Stimulated activated effector memory CD8-positive, alpha-beta T cell treated with anti-CD3 and anti-CD28 coated beads, Interleukin-12 subunit alpha, Interleukin-12 subunit beta, amount 100 ng/mL, for 72 hours (primary cell): ENCODE measurements at places on chromosomes 7 and 10.

GRCh38 chr10:123864923-123865322 lies 26.7 kb downstream of the CPXM2 start:
- DNase-seq: no peak

DNA sequence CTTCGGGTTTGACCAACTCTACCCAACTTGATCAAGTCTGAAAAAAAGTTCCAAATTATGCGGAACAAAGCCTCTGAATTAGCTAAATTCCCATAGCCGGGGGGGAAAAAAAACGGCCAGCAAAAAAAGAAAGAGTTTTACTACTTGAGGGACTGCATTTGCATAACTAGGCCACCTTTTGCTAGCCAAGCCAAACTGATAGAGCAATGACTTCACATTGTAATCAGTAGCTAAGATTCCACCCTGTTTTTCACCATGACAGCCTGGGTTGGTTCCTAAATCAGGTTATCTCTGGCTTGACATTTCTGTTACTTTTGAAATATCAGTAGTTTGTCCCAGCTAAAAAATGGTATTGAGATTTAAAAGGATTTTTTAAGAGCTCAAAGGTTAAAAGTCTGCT lies 31.4 kb upstream of the CREB3L2 start:
- DNase-seq: no peak

- DNase-seq: no peak
These were observed 64.7 kb downstream of the ZMIZ1 start for GRCh38 chr10:79133416-79133815.

DNA sequence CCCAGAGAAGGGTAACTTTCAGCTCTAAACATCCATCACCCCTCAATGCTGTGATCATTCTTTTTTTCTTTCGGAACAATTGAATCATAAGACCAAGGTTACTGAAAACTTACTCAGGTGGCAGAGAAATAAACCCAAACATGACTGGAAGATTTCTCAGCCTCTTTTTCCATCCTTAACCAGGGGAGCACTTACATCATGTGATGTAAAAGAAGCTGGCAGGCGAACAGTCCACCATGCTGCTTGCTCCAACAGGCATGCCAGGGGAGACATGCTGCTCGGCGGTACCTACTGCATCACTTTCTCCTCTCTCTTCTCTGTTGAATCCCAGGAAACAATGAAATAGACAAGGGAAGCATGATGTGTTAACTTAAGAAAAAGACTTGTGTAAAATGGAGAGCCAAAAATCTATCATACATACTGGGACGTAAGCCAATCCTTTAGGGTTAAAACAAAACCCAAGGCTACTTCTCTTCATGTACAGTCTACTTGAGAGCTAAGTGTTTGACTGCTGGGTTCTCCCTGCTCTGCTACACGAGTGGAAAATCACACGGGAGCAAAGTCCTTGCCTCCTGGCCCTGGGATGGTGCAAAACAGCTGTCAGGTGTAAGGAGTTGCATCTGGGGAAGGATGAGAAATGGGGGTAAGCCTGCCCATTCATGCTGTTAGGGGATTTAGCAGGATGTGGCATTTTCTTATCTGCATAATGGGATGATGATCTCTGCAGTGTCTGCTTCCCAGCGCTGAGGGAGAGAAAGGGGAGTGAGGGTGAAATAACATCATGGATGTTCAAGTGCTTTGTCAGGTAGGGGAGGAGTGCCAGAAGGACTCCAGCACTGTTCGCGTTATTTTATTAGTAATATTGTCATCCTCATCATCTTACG lies 64.3 kb upstream of the ZNF438 start:
- no peak for DNase-seq

DNA sequence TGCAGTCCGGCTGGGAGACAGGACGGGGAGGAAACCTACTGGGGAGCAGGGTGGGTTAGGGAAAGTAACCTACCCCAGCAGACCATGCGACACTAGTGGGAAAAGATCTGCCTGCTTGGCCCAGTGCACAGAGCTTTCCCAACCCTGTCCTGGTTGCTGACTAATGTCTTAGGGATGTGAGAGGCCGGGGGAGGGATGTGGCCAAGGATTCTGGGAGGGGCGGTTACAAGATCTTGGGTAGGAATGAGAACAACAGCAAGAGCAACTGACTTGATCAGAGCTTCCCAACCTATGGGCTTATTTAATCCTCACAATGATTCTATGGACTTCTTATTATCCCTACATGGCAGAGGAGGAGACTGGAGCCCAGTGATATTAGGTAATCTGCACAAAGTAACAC lies 24.0 kb upstream of the EIF5AL1 start:
- no peak for DNase-seq

DNA sequence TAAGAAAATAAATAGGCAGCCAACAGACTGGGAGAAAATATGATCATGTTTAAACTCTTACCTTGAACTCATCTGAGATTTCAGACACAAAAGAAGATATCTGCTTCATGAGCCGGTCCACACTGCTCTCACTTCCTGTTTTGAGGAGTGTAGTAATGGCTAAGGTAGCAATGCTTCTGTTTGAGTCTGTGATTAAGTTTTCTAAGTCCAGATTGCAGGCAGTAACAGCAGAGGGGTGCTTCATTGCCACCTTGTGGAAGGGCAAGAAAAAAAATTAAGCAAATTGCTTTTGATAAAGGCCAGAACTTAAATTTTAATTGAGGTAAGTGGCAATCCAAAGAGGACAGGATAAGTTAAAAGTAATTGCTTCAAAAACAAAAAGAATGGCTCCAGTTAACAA lies 69.1 kb downstream of the MEST start:
- no peak for DNase-seq
